ENCODE measurements at places on chromosomes 16 and 17. TPM values are rescaled to one million over a fixed set of nuclear protein-coding genes. Genes with fewer than 3 reads are reported as not detected.

Gene SAMD14
- total RNA-seq: 4.9 TPM

Gene GSG1L2
- total RNA-seq: not detected

Gene SOST
- total RNA-seq: not detected

Gene KRTAP2-2
- not detected for total RNA-seq

Gene HBZ
- total RNA-seq: not detected

Gene LUC7L
- total RNA-seq: 74.2 TPM

Gene TEDC2
- total RNA-seq: 1.4 TPM

Gene NPIPB13
- 7.4 TPM for total RNA-seq

Gene SCNN1B
- 1.4 TPM for total RNA-seq

Gene TMEM238L
- not detected for total RNA-seq

Data from ovary (tissue), 10 donors.